Left kidney (tissue), 8 donors: ENCODE measurements at places on chromosomes 4 and X. TPM values are rescaled to one million over a fixed set of nuclear protein-coding genes. Genes with fewer than 3 reads are reported as not detected.
A peak's percentile ranks its signal among the peaks of the same experiment; 100 is the strongest.

DNA sequence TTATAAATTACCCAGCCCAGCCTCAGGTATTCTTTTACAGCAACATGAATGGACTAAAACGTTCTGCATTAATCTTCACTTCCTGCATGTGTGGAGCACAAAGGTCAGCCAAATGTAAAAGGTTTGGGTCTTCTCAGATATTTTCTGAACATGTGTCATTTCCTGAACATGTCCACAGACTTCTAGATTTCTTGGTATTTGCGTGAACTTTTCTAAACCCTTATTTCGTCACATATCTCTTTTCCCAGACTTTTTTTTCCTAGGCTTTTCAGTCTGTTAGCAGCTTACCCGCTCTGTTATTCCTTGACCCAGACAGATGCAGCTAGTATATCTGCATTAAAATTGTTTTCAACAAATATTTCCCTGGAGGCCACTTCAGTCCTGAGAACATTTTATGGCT, 57.3 kb upstream of the USP51 start:
- no peak for DNase-seq

Gene CPZ
- 18.9 TPM for polyA plus RNA-seq

DNA sequence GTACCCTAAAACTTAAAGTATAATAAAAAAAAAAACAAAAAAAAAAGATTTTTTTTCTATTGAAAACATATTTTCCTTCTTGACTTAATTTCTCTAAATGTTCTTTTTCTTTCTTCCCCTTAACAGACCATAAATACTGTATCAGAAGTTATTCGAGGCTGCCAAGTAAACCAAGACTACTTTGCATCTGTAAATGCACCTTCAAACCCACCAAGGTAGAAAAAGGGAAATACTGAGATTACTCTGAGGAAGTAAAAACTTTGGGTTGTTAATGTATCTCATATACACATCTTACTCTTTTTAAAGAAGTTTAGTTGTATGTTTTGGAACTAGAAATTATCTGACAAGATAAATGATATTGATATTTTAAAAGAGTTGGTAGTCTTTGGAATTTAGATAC, 65.6 kb downstream of the USO1 start:
- DNase-seq: no peak

Gene UGT2B10
- not detected for polyA plus RNA-seq

GRCh38 chr4:8601086-8601485, 8.5 kb downstream of the CPZ start:
- no peak for DNase-seq

- peak; percentile 46 for DNase-seq
Measured at GRCh38 chr4:142846108-142846728, at the start of gene INPP4B. TSS of gene INPP4B (minus strand) at chr4:142846301.

DNA sequence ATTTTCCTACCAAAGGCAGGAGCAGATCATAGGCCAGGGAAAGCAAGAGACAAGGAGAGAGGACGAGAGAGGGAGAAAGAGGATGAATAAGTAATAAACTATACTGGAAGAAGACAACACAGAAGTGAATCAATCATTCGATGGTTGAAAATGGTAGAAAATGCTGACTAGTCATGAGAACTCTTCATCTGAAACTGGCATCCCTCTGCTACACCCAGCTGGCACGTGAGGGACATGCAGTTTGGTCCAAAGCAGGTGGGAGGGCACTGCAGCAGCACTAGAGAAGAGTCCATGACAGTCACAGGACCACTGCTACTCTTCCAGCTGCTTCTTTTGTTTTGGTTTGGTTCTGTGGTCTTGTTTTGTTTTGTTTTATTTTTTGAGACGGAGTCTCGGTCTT, 74.1 kb downstream of the AFAP1 start:
- no peak for DNase-seq

DNA sequence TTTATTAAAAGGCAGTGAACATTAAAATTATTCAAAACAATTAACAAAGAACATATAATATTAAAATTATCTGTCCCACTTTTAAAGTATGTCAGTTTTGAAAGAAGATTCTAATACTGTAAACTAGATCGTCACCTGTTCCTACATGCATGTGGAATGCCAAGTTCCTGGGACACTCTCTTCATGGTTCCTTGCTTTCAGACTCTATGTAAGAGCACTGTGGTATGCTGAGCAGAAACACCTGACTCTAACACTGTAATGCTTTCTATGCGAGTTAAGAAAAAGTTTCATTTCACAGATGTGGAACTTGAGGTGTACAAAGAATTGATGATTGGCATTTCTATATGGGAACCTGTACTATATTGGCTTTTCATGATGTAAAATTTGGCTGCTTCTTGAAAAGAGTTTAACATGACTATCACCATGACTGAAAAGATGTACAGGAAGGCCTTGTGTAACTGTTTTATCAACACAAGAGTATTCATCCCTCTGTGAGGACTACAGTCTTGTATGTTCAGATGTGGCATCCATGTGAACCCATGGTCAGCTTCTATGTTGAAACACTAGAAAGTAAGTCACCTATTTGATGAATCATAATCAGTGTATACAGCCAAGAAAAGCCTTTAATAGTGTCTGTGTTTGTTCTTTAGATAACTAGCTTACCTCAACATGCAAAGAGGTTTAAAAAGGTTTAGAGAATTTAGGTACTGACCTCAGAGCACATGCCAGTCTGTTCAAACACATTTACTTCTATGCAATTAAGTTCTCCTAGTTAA, 354.5 kb downstream of the ARHGAP24 start:
- DNase-seq: no peak

GRCh38 chr4:82787342-82787741, 11.3 kb downstream of the SCD5 start:
- DNase-seq: no peak

Gene RAI2
- 9.5 TPM for polyA plus RNA-seq

DNA sequence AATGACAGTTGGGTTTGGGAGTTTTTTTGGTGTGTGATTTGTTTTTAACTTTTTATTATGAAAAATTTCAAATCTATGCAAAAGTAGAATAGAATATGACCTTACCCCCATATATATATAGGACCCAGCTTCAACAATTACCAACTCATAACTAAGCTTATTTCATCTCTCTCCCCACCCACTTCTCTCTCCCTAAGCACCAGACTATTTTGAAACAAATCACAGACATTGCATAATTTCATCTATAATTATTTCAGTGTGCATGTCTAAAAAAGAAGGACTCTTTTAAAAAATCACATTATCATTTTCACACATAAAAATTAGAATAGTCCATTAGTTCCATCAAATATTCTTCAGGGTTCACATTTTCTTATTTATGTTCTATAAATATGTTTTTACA, 28.3 kb upstream of the NKX6-1 start:
- DNase-seq: no peak

DNA sequence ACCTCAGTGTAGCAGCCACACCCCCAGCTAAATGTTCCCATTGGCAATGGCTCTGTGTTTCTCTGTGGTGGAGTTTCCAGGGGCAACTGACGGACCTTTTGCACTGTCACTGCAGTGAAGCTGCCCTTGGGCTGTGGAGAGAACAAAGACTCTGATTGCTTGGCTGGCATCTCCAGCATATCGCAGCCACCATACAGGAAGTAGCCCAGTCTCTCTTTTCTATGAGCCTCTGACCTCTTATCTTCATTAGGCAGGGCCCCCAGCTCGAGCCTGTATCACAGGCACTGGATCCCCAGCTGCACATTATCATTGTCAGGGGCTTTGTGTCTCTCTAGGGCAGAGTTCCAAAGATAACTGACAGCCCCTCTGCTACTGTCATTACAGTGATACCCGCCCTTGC, 483.5 kb downstream of the ARAP2 start:
- no peak for DNase-seq

Gene MAMLD1
- 7.5 TPM for polyA plus RNA-seq

GRCh38 chrX:35858361-35858760, 60.2 kb downstream of the MAGEB16 start:
- DNase-seq: no peak

GRCh38 chrX:85309717-85310116, 65.9 kb downstream of the ZNF711 start:
- DNase-seq: no peak

DNA sequence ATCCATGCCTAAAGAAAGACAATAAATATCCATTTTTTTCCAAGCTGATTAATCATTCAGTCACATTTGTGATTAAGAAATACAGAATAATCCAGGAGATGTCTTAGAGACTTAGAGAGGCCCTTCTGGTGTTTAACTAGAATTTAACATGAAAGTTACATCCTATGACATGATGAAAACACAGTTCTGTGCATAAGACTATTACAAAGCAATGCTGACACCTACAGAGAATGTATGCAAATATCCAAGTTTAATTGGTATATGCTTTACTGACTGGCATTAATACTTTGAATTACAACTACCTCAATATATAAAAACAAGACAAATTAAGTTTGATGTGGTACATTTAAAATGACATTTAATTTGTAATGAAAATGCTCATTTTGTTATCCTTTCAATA, 17.8 kb upstream of the TLL1 start:
- no peak for DNase-seq

DNA sequence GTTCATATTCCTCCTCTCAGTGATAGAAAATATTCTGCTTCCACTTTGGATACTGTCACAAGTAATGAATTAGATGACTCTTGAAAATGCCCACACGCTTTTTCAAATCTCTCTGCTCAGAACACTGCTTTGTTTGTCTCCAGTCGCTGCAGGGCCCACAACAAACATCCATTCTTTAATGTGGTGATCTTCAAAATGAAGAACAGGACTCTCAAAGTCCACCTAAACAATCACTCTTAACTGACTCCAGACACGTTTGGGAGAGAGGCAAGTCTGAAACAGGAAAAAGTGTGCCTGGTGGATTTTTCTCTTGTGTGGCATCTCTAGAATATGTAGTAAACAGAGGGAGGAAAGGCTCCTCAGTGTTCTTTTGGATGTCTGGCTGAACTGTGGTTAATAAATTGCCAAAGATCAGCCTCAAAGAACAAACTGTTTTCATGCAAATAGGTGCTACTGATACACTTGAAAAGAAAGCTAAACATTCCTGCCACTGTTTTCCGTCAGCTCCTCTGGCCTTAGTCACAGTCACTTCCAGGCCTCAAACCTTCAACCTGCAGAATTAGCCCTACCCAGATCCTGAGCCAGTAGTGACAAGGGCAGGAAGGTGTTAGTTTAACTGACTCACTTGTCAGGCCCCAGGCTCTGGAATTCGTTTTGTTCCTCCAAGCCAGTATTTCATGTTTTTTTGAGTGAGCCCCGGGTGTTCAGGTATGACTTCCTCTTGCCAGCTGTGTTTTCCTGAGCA, 259.6 kb upstream of the GPC4 start:
- DNase-seq: no peak

- DNase-seq: no peak
Measured at GRCh38 chrX:45322820-45323219, 122.1 kb upstream of the DIPK2B start.

GRCh38 chrX:71616672-71617529, 1.4 kb downstream of the CXCR3 start:
- DNase-seq: no peak

Gene NEUROG2
- polyA plus RNA-seq: not detected

DNA sequence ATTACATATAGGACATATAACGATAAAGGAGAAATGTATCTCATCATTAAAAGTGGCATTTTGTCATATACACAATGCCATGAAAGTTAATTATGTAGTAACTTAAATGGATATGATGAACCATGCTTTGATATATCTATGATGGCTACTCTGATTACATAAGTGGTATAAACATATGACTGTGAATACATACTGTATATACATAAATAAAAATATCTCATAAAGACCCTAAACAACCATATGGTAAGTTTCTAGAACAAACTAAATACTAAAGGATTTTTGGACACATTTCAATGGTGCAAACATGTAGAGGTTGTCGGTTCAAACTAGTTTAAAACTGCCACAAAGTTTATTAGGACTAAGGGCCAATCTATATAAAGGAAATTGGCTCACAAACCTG, 849.6 kb upstream of the INTU start:
- no peak for DNase-seq

GRCh38 chr4:95409750-95410149, 139.0 kb downstream of the UNC5C start:
- DNase-seq: no peak

Gene ZCCHC18
- 6.1 TPM for polyA plus RNA-seq

GRCh38 chr4:2712261-2712842, 43.8 kb downstream of the TNIP2 start:
- DNase-seq: no peak

GRCh38 chrX:69197690-69198089, 32.4 kb upstream of the PJA1 start:
- DNase-seq: no peak

Gene UGT2B11
- 0.71 TPM for polyA plus RNA-seq

Gene ZNF718
- polyA plus RNA-seq: 18.3 TPM

Gene XPNPEP2
- polyA plus RNA-seq: 81.5 TPM

DNA sequence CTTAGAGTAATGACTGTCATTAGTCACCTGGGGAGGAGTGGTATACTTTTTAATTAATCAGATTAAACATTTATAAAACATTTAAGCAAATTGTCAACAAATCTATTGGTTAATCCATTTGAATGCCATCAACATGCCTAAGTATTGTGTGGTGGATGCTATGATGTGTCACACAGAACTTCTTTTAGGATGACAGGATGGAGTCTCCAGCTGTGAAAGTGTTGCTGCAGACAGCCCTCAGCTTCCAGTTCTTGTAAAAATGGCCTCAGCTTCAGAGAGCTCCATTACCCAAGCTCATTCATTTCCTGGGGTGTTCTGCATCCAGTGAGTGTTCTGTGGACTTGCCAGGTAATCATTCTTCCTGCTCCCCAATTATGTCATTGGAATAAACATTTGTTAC, 74.3 kb upstream of the CLNK start:
- no peak for DNase-seq

DNA sequence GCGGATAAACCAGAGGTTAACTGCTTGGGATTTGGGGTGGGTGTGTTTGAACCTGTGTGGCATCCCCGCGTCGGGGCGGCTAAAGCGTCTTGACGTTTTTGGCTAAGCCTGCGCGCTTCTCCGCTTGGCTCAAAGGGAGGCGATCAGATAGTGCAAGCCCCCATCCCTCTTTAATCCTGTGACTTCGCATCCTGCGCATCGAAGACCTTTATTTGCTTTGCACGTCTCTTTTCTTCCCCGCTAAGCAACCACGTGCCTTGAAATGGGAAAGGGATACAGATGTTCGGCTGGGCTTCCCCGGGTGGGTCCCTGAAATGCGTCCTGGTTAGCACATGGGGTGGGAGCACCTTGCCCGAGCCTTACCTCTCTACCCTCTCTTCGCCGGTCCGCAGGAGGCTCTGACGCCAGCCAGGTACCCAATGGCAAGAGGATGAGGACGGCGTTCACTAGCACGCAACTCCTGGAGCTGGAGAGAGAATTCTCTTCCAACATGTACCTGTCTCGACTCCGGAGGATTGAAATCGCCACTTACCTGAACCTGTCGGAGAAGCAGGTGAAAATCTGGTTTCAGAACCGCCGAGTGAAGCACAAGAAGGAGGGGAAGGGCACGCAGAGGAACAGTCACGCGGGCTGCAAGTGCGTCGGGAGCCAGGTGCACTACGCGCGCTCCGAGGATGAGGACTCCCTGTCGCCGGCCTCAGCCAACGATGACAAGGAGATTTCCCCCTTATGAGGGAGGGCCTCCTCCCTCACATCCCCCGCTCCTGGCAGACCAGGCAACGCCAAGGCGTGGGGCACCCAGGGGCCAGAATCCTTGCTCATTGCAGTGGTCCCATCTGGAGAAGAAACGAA, 1.5 kb downstream of the GSX2 start:
- no peak for DNase-seq

Gene JCHAIN
- 0.96 TPM for polyA plus RNA-seq

Gene FBXL5
- polyA plus RNA-seq: 134 TPM

Gene PRSS12
- 7.1 TPM for polyA plus RNA-seq

GRCh38 chr4:119872371-119873016, 194.2 kb downstream of the MAD2L1 start:
- peak; percentile 8 for DNase-seq

Gene NAA15
- polyA plus RNA-seq: 39.0 TPM
